ENCODE measurements at places on chromosomes 16 and 17.

GRCh38 chr17:41347869-41348760 is 2.5 kb downstream of the KRT33A start:
- DNase-seq = no peak

GRCh38 chr17:17044846-17045561 is 2.7 kb downstream of the MPRIP start:
- DNase-seq = no peak

- DNase-seq = no peak
Measured at GRCh38 chr16:87845807-87846619, 23.3 kb downstream of the SLC7A5 start.

- no peak for DNase-seq
Measured at GRCh38 chr16:70612931-70613330, 33.4 kb upstream of the IL34 start.

GRCh38 chr16:2016407-2016922 is 3.1 kb upstream of the NPW start:
- no peak for DNase-seq

DNA sequence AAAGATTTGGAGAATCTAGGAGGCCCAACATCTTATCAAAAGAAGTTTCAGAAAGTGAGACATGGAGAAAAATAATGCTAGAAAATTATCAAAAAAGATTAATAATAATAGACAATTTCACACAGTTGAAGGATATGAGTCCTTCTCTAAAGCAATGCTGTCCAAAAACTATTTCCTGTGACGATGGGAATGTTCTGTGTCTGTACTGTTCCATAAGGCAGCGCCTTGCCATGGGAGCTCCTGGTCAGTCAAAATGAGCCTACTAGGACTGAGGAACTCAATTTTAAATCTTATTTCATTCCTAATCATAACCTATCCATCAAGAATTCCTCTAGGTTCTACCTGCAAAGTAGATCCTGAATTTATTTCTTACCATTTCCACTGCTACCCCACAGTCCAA is 49.0 kb downstream of the CACNG1 start:
- no peak for DNase-seq

DNA sequence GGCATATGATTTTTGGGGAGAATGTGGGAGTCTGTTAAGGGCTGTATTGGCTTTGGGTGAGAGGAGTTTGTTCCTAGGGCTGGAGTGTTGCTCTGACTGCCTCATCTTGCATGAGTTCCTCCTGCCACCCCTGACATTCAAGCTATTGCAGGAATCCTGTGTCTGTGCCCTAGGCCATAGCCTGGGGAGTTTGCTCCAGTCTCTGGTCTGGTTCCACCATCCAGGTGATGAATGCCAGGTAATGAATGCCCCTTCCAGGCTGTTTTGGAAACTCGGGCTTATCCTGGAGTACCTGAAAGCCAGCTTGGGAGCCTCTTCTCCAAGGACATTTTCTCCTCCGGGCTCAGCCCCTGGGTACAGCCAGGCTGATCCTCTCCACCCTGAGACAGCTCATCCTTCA is 117.0 kb upstream of the IRX3 start:
- no peak for DNase-seq

GRCh38 chr17:77687417-77687816 is 271.1 kb upstream of the TNRC6C start:
- no peak for DNase-seq
